Astrocyte of the spinal cord (primary cell): ENCODE measurements at places on chromosomes 16 and 17.

DNA sequence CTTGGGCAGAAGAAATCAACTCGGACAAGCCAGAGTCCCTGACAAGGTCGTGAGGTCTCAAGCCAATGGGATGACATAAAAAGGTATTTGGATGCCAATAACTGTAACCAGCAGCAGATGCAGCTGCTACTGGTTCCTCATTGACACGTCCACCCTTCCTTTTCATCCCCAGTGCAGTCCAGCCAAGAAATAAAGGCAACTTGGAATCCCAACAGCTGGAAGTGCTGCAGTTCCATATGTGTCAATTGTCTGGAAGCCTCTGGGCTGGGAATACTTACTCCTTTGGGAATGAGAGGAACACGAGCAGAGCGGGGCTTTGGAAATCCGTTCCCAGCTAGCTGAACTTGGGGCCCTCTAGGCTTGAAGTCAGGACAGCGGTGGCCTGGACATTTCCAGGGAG is 360.4 kb upstream of the ZFHX3 start:
- DNase-seq, result no peak

GRCh38 chr16:3554351-3554928 is 22.8 kb downstream of the NLRC3 start:
- no peak for DNase-seq

GRCh38 chr17:51422634-51423033 is 162.3 kb downstream of the UTP18 start:
- no peak for DNase-seq

GRCh38 chr17:39923836-39924690 is 3.3 kb downstream of the ORMDL3 start:
- DNase-seq, result peak; percentile 17

GRCh38 chr16:8055761-8056160 is 534.5 kb downstream of the TMEM114 start:
- no peak for DNase-seq

- no peak for DNase-seq
Observed at GRCh38 chr16:88688013-88688778, 1.9 kb upstream of the SNAI3 start.
